ENCODE measurements at places on chromosomes 4 and X.

DNA sequence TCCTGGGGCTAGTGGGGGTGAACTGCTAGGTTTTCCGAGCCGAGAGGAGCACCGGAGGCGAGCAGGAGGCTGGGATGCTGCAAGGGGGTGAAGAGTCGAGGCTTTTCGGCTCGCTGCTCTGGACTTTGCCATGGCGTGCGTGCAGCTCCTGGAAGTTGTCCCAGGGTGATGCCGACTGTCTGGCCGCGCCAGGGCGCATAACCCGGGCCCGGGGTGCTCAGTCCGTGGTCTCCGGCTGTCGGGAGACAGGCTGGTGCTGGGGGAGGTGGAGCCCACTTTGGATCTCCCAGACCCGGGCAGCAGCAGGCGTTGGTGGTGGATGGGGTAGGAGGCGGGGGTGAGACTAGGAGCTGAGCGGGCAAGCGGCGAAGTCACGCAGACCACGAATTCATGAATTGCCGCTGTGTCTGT lies 793 bp downstream of the GRIA3 start:
- no peak for DNase-seq

DNA sequence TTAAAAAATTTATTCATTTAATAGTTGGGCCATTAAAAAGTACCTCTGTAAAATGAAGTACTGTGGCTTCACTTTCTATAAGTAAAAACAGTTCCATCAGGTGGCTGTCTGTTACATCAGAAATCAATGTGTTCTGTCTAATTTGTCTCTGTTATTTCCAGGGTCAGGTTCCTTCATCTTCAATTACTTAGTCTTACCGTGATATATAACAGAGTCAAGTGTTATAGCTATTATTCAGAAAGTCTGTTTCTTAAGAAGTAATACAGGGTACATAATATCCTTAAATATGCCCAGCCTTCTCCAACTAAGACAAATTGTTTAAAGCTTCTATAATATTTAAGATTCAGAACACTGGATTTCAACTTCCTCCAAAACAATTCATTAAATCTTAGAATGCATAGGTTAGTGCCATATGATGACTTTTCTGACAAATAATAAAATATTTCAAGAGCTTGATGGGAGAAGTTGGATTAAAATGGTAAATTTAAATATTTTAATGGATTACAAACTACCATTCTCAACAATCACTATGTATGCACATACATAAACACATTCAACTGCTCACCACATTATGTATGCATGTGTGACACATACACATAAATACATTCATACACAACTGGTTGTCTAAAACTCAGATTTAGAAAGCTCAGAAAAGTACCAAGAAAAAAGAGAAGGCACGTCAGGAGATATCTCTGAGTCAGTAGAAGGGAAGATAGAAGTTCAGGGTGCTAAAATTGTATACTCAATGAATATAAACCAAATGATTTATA lies 268.5 kb downstream of the PRDM5 start:
- no peak for DNase-seq

GRCh38 chr4:72767618-72768302 lies 198.7 kb upstream of the ADAMTS3 start:
- DNase-seq = no peak

GRCh38 chr4:102780476-102781144 lies 19.8 kb upstream of the MANBA start:
- no peak for DNase-seq

DNA sequence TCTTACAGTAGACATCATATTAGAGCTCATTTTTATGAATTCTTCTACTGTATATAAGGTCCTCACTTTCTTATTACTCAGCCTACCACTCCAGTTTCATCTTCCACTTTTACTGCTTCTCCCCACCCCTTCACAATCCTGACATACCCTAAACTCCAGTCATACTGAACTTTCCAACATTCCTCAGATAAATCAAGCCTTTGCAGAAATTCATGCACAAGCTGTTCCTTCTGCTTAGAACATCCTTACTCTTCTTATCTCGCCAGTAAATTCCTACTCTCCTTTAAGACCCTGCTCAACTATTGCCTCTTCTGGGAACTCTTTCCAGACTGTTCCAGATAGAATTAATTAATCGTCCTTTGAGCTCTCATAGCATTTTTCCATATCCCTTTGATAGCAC lies 24.8 kb downstream of the RTL9 start:
- DNase-seq = no peak

DNA sequence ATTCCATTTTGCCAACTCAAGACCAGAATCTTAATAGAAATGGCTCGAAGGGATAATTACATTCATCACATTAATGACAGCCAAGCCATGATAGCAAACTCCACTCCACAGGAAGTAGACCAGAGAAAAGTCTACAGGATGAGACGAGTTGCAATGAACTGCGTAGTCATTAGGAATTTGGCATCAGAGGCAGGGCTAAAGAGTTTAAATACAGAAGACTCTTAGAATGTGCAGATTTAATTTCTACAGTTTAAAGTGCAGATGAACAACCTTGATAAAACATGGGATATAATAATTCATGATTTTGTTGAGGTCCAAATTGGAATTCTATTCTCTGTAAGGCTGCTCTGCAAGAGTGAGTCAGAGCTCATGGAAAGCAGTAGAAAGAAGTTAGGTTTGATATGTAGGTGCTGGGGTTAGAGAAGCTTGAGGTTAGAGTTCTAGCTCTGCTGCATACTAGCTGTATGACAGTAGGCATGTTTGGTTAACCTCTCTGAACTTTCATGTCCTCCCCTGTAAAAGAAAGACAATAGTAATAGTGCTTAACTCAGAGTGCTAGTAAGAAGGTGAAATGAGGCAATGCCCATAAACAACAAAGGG lies 32.2 kb downstream of the LNX1 start:
- no peak for DNase-seq

DNA sequence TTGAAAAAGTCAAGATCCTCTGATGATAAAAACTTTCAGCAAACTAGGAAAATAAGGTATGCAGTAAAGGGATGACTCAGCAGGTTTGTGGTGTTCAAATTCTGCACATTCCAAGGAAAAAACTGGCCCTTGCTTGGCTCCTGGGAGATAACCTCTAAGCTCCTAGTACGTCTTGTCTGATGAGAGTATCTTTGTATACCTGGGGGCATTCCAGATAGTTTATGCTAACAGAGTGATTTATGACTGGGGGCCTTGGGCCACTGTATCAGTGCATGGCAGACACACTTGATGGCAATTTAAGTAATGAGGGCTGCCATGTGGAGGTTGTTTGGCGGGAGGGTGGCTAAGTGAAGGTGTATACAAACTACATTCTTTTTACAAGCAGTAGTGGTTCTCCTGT lies 56.9 kb downstream of the NSG1 start:
- DNase-seq = no peak

GRCh38 chr4:24363751-24364150 lies 220.6 kb downstream of the DHX15 start:
- no peak for DNase-seq

- no peak for DNase-seq
These were observed 12.7 kb downstream of the RASSF6 start for GRCh38 chr4:73607375-73608033.

- no peak for DNase-seq
These were observed 119.6 kb downstream of the KLHL13 start for GRCh38 chrX:117996918-117997480.

DNA sequence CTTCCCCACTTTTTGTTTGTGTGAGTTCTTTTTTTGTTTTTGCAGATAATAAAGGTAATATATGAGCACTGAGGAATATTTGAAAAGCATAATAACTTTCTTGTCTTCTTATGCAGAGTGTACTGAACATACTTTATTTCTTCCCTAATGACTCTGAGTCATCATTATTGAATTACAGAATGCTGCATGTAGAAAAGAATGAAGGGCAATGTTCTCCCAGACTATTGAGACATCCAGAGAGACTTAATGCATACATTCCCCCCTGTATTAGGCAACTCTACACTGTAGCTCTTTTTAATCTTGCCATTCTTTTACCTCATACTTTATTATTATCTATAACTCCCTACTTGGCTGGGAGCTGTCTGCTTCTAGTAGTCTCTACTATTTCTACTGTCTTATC lies 240.5 kb upstream of the ANKRD50 start:
- DNase-seq = no peak

DNA sequence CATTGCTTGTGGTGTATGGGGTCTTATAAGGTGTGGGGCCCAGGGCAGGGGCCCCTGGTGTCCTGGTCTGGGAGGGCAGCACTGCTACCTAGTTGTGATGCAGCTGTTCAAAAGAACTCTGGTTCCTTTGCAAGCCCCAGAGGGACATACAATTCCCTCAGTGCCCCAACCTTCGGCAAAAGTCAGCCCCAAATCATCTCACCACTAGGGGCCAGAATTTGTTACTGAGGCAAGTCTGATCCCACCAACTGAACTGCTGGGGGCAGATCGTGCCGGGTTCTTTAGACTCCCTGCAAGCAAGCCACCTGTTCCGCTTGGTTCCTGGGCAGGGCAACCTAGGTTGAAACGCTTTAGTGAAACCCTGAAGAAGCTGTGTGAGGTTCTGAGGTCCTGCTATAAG lies 180.1 kb upstream of the S100G start:
- no peak for DNase-seq

DNA sequence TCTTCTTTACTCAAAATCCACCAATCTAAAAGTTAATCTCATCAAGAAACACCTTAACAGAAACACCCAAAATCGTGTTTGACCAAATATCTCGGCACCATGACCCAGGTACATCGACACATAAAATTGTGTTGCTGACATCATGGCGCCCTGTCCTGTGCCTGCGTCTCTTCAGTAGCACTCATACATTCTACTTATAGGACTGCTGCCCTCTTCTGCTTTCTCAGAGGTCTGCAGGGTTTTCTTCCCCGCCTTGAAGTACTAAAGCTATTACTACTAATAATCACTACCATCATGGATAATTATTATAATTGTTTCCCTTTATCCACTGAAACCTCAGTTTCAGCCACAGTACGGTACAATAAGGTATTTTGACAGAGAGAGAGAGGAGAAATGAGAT lies 1403.1 kb upstream of the TENM3 start:
- DNase-seq = no peak

- DNase-seq = no peak
These were observed 353.2 kb downstream of the PDHA2 start for GRCh38 chr4:96193061-96193460.

DNA sequence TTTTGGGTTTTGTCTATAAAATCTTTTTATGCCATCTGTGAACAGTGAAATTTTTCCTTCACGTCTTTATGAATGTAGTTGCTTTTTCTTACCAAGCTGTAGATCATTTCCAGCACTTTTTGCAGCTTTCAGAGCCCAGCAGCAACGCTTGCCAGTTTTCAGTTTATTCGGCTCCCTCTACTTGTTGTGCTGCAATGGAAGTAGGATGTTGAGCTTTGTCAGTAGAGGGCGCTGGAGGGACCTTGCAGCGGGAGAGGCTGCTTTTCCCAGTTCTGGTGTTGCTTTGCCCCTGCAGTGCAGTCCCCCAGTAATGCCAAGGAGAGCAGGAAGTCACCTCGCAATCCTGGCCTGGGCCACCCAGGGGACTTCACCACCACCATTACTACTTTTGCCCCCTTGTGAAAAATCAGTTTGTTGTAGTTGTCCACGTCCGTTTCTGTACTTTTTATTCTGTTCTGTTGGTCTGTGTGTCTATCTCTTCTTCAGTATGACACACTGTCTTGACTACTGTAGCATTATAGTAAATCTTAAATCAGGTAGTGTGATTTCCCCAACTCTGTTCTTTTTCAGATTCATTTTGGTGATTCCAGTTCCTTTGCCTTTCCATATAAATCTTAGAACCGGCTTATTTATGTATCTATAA lies 21.8 kb downstream of the CMC4 start:
- DNase-seq = no peak

DNA sequence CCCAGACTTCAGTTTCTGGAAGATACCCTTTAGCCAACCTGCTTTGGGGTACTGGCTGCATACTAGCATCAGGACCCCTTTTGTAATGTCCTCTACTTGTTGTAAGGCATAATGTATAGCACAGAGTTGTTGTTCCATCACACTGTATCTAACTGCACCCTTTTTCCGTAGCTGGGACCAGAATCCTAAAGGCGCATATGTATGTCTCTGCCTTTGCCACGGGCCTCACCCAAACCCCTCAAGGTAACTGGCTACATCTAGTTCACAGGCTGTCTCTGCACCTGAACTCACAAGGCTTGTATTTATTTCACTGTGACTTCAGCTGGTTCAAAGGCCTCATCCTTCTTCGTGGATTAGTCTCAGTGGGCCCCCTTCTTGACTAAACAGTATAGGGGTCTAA lies 29.6 kb upstream of the NUDT6 start:
- DNase-seq = no peak

DNA sequence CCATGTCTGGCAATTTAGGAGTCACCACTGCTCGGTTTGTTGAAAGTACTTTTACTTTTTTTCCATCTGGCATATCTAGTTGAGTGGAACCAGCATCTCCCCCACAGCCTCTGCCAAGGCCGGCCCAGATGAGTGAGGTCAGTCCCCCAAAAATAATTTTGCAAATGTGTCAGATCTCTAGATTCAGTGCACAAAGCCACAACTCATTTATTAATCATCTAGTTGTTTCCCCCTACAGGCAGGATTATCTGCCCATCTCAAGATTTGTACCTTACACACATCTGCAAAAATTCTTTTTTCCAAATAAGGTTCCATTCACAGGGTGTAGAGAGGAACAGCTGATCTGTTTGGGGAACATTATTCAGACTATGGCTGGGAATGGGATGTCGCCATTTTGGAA lies 174.0 kb upstream of the MXRA5 start:
- DNase-seq = no peak

- DNase-seq = no peak
These were observed 22.4 kb upstream of the P2RY10 start for GRCh38 chrX:78922754-78923153.

DNA sequence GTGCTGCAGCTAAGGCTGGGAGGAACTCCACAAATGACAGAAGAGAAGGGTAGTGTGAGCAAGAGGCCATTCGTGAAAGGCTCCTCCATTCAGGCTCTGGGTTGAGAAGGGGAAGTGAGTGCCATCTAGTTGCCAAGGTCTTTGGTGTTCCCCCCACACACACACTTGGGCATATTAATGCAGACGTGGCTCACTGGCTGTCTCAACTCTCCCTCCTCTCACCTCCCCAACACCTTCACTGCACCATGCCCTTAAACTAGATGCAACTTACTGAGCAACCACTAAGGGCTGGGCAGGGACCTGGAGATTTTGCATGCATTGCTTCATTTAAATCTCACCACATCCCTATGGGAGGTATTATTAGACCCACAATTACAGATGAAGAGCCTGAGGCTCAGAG lies 8.7 kb downstream of the CLRN2 start:
- DNase-seq = no peak

DNA sequence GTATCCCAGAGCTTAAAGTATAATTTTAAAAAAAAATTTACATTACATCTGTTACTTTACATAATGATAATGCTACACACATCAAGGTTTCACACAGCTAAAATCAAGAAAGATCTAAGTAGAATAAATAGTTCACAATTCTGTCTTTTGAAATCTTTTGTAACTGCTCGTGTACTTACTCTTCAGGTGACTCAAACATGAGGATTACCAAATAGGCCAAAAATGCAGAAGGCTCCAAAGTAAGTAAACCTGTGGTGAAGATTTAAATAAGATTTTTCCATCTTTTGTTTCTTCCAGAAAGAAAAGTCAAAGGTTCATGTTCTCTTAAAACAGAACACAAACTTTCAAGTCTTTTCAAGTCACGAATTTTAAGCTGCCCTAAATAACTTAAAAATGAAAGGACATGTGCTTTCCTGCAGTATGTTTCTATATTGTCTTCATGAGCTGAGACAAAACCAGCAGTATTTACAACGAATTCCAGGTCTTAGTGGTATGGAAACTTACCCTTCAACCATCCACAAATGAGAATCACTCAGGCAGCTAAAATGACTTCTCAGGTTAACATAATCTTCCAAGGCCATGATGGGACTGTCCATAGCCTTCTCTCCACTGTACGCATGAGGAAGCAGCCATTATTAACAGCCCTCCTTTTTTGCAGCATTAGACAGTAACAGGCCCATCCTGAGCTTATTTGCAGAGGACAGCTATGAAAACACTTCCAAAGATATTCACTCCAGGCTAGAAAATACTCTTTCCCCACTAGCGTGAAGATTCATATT lies 172.8 kb upstream of the EDNRA start:
- DNase-seq = no peak
